Retinal pigment epithelial cell (primary cell): ENCODE measurements at places on chromosomes 4 and X.
A peak's percentile ranks its signal among the peaks of the same experiment; 100 is the strongest.

DNA sequence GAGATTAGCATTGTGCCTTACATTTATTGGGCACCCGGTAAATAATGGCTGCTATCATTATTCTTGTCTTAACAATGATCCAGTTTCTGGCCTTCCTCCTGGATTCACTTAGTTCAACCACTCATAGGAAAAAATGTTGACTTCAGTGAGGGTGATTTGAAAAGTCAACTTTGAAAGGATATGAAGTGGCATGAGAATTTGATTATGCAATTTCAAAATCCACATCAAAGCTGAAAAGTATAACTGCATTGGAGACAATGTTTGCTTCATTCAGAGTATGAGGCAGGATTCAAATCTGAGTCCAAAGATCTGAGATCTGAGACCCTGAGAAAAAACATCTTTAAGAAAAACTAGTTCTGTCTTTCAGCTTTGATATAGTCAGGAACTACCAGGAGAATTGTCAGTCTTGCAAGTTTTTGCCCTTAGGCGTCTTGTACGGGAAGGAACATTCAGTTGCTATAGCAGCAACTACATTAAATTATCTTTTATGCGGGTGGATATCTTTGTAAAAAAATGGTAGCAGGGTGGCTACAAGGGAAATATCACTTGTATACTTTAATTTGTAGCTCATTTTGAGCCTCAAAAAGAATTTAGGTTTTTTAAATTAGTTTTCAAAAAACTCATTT is 587.5 kb upstream of the LCORL start:
- DNase-seq = no peak

DNA sequence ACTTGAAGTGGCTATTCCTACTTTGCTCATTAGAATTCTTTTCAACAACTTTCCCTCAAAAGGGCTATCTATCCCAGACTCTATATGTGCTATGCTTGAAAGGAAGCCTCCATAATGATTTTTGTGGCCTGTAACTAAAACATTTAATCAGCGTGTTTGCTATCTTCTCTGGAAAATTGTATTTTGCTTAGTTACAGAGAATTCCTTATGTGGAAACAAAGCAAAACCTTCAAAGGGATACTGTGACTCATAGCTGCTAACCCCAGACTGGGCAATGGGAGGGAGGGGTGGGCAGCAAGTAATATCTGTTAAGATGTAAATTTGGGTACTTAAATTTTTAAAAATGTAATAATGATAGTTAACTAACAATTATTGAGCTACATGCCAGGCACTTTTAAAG is 3.7 kb downstream of the SLC25A14 start:
- DNase-seq = no peak

DNA sequence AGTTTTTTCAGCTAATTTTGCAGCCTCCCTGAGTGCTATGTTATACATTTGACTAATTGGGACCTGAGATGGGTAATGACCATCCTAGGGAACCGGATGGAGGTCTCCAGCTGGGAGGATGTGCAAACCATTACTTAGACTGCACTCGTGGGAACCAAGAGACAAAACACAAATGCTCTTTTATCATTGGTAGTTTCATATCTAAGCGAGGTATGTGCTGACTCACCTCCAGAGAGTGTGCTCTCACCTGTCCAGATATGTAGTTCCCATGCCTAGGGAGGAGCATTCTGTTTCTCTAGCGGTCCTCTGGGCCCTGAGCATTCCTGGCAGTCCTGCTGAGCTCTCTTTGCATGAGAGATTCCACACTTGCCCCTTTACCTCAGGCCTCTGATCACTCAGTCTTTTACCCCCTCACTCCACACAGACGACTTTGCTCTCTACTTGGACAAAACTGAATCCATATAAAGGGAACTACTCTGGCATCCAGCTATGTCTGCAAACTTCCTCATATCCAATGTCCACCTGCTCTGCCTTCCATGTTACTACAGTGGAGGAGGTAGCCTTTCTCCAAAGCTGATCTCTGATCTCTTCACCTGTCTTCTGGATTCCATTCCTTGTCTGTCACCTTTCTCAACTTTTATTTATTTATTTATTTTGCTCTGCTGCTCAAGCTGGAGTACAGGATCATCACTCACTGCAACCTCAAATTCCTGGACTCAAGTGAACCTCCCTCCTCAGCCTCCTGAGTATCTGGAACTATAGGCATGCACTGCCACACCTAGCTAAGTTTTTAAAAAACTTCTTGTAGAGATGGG is 88.4 kb downstream of the LRP2BP start:
- peak; percentile 45 for DNase-seq

- DNase-seq = no peak
Measured at GRCh38 chrX:139892512-139892911, 40.3 kb downstream of the ATP11C start.

DNA sequence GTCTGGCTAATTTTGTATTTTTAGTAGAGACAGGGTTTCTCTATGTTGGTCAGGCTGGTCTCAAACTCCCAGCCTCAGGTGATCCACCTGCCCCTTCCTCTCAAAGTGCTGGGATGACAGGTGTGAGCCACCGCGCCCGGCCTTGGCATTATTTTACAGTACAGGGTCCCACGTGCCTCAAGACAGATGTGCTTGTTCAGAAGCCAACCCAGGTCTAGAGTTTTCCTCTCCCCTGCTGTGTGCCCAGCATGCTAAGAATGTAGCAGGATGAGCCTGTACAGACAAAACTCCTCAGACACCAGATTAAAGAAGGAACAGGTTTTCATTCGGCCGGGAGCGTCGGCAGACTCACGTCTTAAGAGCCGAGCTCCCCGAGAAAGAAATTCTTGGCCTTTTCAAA is 42.2 kb downstream of the CRLF2 start:
- DNase-seq = no peak

- no peak for DNase-seq
Measured at GRCh38 chrX:17710871-17711301, 26.4 kb upstream of the SCML1 start.

GRCh38 chr4:106707776-106708463 is 328.2 kb downstream of the DKK2 start:
- DNase-seq = no peak

- DNase-seq = no peak
Measured at GRCh38 chr4:86967798-86968197, 33.0 kb downstream of the AFF1 start.

- DNase-seq = no peak
Measured at GRCh38 chrX:25432396-25432795, 416.6 kb upstream of the ARX start.

- DNase-seq = no peak
Measured at GRCh38 chr4:48710446-48711209, 69.5 kb downstream of the FRYL start.

DNA sequence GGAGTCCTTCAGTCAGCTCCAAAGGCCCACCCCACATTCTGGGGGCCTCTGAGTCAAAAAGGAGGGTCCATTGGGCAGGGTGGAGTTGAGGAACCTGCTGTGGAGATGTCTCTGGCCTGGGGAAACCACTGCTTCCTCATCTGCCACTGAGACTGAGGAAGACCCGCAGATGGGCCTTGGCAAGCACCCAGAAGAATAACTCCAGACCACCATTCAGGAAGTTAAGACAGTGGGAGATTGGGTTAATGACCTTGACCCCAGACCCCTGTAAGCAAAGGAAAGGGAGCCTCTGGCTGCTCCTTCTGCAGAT is 8.1 kb upstream of the HSD17B10 start:
- no peak for DNase-seq

DNA sequence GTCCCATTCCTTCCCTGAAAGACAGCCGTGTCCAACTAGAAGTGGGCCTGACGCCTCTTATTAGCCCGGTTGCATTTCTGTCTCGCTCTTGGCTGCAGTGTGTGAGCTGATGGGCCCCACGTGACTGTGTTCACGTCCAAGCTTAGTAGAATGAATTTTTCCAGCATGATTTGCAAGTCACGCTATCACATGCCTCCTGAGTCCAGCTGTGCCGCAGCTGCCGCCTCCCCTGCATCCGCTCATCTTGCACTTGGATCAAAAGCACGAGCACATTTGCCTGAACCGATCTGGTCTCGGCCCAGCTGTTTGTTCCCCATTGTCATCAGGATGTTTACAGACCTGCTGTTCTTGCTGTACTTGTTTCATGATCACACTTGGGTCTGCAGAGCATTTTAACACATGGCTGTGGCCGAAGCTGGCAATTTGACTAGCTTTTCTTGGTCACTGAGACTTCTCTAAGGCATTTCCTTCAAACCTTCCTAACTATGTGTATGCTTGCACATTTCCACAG is 126.5 kb downstream of the KIT start:
- peak; percentile 40 for DNase-seq

GRCh38 chrX:108209006-108209554 is 117.5 kb downstream of the ATG4A start:
- no peak for DNase-seq

DNA sequence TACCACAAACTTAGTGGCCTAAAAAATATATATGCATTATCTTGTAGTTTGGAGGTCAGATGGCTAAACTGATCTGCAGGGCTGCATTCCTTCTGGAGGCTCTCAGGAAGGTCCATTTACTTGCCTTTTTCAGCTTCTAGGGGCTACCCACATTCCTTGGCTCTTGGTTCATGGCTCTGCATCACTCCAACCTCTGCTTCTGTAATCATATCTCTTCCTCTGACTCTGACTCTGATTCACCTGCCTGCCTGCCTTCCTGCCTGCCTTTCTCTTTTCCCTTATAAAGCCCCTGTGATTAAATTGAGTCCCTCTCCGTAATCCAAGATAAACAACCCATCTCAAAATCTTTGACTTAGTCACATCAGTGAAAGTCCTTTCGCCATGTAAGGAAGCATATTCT is 25.0 kb upstream of the FRMPD4 start:
- no peak for DNase-seq

DNA sequence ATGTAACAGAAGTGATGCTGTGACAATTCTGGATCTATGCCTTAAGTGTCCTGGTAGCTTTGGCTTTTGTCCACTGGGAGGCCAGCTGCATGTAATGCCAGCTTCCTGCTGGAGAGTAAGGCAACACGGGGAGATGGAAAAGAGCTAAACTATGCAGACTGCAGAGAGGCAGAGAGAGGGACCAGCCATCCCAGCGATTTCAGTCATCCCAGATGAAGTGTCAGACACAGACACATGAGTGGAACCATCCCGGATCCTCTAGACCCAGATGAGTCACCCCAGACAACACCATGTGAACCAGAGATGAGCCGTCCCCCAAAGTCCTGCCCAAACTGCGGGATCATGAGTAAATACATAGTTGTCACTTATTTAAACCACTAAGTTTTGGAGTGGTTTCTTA is 14.6 kb downstream of the SRPX start:
- no peak for DNase-seq

DNA sequence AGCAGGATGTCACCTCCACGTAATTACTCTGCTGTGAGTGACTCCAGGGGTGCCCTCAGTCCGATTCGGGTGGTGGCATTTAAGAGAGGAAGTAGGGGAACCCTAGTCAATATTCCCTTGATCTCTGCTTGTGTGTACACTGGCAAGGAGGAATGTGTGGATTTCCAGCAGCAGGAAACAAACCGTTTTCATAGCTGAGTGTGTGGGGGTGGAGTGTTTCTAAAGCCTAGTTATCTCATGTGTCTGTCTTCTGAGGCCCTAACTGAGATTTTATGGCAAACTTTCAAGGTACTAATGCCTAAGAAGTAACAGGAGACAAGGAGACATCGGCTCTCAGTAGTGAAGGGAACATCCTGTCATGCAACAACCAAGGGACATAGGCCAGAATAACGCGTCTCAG is 6.6 kb upstream of the CLDN24 start:
- no peak for DNase-seq

- no peak for DNase-seq
Measured at GRCh38 chr4:184335520-184335919, 117.8 kb upstream of the ENPP6 start.
